Activated CD4-positive, alpha-beta T cell treated with anti-CD3 and anti-CD28 coated beads, Interleukin-2, amount 10 ng/mL, durations not matched to agents 24 days and 14 days (primary cell): ENCODE measurements at places on chromosomes 7 and 10.

- no peak for DNase-seq
Measured at GRCh38 chr7:35596061-35596460, 98.9 kb downstream of the HERPUD2 start.

DNA sequence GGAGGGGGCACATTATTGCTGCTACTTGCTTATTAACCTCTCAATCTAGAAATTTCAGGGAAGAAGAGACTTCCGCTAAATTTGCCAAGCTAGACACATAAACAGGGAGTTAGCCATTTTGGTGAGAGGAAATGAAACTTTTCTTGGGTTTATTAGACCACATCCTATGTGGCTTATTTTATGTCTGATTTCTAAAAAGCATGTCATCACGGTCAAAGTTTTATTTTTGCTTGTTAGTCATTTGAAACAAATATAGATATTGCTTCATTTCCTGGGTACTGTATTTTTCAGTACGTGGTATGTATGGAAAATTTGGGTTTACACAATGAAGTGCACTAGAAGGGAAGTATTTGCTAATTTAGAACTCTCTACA lies 144.1 kb downstream of the TCF7L2 start:
- DNase-seq = no peak

GRCh38 chr7:102075553-102076135 lies 211.0 kb upstream of the SH2B2 start:
- DNase-seq = no peak

DNA sequence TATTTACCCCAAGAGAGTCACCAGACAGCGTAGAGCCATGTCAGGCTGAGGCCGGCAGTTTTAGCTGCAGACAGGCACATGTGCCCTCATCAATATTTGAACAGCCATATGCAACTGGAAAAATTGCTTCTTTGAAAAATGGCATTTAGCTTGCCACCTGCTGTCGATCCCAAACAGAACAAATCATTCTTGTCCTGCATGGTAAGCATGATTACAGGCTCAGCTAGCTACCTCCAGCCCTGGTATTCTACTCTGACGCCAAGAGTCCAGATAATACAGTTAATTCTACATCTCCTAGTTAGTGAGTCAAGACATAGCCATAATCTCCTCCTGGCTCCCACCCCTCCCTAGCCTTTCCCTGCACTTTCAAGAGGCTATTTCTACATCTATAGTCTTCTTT lies 7.7 kb downstream of the CREB3L2 start:
- no peak for DNase-seq

GRCh38 chr10:86734207-86734988 lies 22.0 kb upstream of the BMPR1A start:
- DNase-seq = no peak

GRCh38 chr7:39683216-39683845 lies 60.0 kb downstream of the RALA start:
- no peak for DNase-seq

GRCh38 chr7:81110673-81111072 lies 191.8 kb upstream of the SEMA3C start:
- no peak for DNase-seq

- DNase-seq = no peak
Measured at GRCh38 chr7:74505471-74506324, 52.0 kb downstream of the GTF2IRD1 start.

DNA sequence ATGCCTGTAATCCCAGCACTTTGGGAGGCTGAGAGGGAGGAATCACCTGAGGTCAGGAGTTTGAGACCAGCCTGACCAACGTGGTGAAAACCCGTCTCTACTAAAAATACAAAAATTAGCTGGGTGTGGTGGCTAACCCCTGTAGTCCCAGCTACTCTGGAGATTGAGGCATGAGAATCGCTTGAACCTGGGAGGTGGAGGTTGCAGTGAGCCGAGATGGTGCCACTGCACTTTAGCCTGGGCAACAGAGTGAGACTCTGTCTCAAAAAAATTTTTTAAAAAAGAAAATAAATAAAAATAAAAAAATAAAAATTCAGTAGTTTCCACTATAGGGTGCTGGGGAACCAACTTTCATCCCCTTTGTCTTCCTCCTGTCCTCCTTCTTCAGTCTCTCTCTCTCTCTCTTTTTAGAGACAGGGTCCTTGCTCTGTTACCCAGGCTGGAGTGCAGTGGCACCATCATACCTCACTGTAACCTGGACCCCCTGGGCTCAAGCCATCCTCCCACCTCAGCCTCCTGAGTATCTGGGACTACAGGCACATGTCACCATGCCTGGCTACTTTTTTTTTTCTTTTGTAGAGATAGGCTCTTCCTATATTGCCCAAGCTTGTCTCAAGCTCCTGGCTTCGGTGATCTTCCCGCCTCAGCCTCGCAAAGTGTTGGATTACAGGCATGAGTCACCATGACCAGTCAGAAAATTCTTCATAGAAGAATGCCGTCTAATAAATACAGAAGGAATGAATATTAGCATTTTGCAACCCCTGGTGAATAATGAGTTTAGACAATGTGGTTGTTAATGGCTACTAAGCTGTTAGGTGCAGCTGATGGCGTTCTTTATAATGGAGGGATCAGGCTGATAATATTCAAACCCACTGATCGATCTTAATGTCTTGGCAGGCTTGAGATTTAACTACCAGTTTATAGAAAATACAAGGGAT lies 20.6 kb downstream of the RBM20 start:
- DNase-seq = no peak

DNA sequence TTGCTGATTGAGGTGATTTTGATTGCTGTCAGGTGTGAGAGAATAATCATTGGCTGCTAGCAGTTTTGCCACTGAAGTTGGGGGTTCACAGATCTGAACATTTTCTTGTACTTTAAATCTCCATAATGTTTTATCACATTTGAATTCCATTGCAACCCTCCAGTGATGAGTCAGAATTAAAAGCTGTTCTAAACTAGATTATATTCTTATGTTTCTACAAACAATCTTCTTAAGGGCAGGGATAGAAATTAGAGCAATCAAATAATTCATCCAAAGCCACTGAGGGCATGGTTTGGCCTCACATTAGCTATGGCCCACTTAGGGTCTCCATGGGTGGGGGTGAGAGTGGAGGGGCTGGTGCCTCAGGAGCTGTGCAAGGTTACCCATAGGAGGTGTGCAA lies 53.0 kb upstream of the RPA3 start:
- no peak for DNase-seq

DNA sequence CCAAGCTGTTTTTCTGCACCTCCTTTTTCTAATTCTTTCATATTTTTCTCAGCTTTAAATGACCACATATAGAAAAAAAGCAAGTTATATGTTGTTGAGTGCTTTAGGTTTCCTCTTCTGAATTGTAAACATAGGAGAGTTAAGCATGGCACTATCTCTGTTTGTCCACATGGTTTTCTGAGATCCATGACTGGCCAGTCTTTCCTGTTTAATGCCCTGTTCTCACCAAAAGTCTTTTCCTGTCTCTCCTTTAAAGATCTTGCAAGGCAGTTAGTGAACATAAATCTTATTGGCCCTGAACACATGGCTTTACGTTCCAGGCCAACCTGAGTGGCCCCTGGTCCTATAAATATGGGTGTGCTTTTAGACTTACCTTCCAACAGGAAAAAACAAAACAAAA lies 19.4 kb downstream of the TRPV5 start:
- no peak for DNase-seq

- no peak for DNase-seq
Measured at GRCh38 chr7:138258197-138258559, 181.9 kb downstream of the AKR1D1 start.

GRCh38 chr10:28640551-28640950 lies 36.8 kb upstream of the BAMBI start:
- DNase-seq = no peak

DNA sequence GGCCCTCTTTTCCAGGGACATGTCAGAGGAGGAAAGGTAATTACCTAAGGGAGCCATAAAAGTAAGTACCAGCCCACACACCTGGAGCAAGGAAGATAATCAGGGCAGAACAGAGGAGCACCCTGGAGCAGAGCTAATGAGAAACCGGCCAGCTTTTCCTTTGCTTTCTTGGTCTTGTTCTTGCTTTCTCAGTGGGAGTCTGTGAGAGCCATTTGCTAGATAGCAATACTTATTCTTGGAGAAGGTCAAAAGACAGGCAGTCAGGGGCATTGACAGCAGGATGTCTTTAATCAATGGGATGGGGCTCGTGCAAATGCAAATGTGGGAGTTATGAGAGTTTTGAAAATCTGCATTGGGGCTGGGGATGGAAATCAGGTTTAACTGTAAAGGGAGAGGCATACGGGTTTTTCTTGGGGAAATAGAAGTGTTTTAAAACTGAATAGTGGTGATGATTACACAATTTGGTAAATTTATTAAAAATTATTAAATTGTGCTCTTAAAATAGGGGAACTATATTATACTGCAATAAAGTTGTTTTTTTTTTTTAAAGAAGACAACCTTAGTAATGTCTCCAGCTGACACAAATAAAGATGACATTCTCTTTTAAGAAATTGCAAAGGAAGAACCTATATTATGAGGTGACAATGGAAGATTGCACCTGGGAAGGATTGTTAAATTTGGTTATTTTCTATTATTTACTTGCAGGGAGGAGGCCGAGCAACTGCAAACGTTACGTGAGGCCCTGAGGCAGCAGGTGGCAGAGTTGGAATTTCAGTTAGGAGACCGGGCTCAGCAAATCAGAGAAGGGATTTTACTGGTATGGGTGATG lies 35.6 kb upstream of the PPP1R17 start:
- no peak for DNase-seq

DNA sequence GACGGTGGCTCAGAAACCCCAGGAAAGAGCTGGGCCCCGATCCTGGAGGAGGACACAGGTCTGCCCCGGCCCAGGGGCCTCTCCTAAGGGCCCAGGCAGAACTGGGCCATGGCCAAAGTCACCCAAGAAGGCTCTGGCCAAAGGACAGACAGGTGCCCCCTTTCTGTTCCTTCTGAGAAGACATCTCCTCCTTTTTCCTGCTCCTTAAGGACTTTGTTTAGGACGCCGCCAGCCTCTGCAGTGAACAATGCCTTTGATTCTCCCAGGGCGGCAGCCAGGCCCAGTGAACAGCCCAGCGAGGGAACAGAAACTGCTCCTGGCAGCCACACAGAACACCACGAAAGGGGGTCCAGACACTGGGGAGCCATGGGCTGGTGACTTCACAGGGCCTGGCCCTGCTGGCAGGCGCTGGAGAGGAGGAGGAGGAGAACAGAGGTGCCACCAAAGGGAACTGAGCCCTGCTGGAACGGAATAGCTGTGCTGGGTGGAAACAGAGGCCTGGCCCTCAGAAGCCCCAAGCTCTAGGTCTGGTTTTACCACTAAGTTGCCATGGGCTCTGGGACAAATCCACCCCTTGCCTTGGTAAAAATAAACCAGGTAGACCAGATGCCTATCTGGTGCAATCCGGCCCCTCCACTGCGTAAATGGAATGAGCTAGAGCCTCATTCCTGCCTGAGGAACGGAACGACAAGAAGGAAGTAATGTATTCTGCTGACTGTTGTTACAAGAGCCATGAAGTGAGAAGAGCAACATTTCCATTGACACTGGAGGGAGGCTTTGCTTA lies 163.3 kb upstream of the RHEB start:
- no peak for DNase-seq

DNA sequence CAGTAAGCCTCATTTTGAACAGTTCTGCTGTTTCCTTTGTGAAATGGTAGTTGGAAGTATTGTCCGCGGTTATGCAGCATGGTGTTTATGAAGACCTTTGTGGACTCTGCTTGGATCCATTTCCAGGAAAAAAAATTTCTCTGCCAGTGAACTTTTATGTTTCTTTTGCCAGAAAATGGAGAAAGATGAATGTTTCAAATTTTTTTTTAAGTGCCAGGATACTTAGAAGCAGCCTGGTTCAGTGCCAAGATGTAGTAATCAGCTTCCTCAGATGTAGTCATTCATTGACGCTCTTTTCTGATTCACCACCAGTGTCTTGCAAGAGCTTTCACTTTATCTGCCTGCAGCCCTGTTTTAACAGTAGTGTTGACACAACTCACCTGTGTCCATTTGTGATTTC lies 258.2 kb downstream of the SDK1 start:
- no peak for DNase-seq

- DNase-seq = no peak
Measured at GRCh38 chr10:5360318-5360915, 4.3 kb upstream of the UCN3 start.

DNA sequence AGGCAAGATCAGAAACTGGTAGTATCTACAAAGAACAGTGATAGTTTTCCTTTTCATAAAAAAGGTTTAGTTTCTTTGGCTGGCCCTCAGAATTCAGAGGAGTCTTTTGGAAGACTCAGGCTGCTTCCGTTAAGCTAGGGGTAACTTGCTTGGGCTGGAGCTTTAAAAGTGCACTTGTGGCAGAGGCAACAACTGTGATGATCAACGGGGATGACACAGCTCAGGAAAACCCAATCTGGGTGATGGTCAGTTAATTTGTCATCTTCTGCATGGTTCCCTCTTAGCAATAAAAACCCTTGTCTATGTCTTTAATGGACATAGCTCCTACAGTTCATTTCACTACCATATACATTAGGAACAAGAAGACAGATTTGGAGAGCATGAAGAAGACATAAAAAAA lies 46.7 kb downstream of the SGMS1 start:
- DNase-seq = no peak

DNA sequence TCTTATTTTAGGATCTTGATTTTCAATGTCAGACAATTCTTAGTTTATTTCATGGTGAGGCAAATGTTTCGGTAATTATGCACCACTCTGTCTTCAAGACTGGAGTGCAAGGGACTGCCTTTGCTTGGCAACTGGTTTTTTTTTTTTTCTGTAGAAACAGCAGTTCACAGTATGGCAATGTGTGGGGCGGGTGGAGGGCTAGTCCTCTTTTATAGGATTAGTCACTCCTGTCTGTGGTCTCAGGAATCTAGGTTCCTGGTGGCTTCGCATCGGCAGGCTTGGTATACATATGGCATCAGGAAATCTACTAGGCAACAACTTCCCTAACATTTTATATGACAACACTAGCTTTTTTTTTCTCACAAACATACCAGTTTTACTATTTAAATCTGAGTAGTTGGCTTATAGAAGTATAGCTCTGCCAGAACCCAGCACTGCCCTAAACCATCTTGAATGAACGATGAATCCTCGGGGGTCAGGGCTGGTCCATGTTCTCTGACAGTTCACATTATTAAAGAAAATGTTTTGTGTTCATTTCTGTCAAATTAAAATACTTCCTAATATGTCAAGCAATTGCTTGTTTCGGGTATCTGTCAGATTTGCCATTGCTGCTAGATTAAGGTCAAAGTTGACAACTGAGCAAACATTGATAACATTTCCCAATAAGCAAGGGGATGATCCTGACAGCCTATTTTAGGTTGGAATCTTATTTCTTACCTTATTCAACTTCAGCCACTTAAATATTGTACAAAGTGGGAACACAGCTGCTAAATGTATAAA lies 289.7 kb upstream of the VSTM2A start:
- DNase-seq = no peak

GRCh38 chr10:52071814-52072213 lies 242.3 kb upstream of the DKK1 start:
- DNase-seq = no peak

GRCh38 chr10:50861370-50861769 lies 24.1 kb downstream of the A1CF start:
- no peak for DNase-seq

- DNase-seq = no peak
Measured at GRCh38 chr7:54823776-54824175, 64.8 kb upstream of the SEC61G start.
